ENCODE measurements at places on chromosomes 5 and 9.

- H3K4me3 ChIP-seq, result no peak overlapping the region
- H3K36me3 ChIP-seq, result peaks cover 64% of the 10 kb centered on the region
- H3K27ac ChIP-seq, result no peak overlapping the region
Observed at GRCh38 chr9:98010445-98010844, 27.3 kb downstream of the ANP32B start.

- H3K4me3 ChIP-seq, result no peak overlapping the region
- H3K4me1 ChIP-seq, result no peaks in the 10 kb centered on the region
- no peaks in the 10 kb centered on the region for H3K36me3 ChIP-seq
- no peaks in the 10 kb centered on the region for H3K27me3 ChIP-seq
- H3K27ac ChIP-seq, result no peak overlapping the region
Observed at GRCh38 chr5:124583469-124584350, 162.7 kb downstream of the ZNF608 start.

DNA sequence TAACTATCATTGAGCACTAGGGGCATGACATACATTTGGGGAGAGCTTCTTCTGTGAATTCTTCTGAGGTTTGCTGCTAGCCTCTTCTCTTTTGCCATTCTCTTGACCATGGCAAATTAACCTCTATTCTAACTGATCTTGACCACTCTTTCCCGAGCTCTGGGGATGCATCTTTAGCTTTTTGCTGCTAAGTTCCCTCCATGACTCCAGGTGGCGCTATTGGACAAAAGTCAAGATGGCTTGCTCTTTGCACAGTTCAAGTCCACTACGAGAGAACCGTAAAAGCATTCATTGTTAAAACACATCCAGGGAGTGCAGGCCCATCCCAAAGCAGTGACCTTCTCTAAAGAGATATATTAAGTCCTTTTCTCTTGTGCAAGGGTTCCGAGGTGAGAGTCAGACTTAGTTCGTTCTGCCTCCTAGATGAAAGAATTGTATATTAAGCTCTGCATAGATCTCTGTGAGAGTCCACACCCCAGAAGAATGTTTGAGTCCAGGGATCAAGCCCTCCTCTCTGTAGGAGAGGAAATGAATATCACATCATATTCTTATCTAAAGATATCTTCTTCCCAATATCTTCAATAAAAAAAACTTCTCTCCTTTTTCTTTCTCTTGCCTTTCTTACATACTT is 1152.9 kb upstream of the CDH6 start:
- no peak overlapping the region for H3K27ac ChIP-seq
- no peaks in the 10 kb centered on the region for H3K4me1 ChIP-seq
- no peaks in the 10 kb centered on the region for H3K36me3 ChIP-seq
- no peak for DNase-seq
- no peaks in the 10 kb centered on the region for H3K27me3 ChIP-seq

DNA sequence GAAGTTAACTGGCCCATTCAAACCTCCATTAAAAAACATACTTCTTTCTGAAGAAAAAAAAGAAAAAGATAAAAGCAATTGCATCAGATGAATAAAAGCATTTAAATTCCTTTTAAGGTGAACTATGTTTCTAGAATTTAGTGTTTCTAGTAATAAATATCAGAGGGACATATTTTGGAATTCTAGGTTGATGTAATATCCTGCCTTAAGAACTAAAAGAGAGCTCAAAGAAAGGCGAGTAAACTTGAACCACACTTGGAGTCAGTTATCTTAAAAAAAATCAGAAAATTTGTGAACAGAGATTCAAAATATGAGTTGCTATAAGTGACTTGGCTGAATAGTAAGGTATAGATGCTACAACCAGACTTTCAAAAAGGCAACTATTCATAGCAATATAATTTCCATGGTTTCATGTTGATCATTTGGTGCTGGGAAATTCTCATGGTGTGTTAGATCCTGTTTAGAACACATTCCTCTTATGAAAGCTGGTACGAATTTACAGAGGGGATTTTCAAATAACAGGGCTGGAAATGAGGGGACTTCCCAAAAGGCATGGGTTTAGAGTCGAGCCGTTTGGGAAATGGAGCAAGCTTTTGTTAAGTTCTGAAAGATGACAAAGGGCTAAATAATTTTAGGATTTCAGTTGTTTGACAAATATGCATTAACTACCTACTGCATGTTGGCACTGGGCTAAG is 37.6 kb upstream of the RAI14 start:
- H3K36me3 ChIP-seq, result no peaks in the 10 kb centered on the region
- no peaks in the 10 kb centered on the region for H3K4me1 ChIP-seq
- no peak overlapping the region for H3K4me3 ChIP-seq
- H3K27me3 ChIP-seq, result no peaks in the 10 kb centered on the region

DNA sequence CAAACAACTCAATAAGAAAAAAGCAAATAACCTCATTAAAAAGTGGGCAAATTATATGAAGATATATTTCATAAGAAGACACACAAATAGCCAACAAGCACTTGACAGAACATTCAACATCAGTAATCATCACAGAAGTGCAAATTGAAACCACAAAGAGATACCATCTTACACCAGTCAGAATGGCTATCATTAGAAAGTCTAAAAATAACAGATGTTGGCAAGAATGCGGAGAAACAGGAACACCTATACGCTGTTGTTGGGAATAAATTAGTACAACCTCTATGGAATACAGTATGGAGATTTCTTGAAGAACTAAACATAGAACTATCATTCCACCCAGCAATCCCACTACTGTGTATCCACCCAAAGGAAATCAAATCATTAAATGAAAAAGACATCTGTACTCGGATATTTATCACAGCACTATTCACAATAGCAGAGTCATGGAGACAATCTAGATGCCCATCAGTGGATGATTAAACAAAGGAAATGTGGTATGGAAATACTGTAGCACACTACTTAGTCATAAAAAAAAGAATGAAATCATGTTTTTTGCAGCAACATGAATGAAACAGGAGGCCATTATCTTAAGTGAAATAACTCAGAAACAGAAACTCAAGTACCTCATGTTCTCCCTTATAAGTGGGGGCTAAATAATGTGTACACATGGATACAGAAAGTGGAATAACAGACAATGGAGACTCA is 106.8 kb upstream of the FST start:
- H3K4me3 ChIP-seq, result no peak overlapping the region
- DNase-seq, result no peak
- H3K36me3 ChIP-seq, result no peaks in the 10 kb centered on the region
- no peaks in the 10 kb centered on the region for H3K4me1 ChIP-seq

Data from CD8-positive, alpha-beta memory T cell (primary cell).